ENCODE measurements at places on chromosomes 4 and X.

GRCh38 chr4:2354118-2354517 is 64.3 kb downstream of the ZFYVE28 start:
- DNase-seq, result no peak

DNA sequence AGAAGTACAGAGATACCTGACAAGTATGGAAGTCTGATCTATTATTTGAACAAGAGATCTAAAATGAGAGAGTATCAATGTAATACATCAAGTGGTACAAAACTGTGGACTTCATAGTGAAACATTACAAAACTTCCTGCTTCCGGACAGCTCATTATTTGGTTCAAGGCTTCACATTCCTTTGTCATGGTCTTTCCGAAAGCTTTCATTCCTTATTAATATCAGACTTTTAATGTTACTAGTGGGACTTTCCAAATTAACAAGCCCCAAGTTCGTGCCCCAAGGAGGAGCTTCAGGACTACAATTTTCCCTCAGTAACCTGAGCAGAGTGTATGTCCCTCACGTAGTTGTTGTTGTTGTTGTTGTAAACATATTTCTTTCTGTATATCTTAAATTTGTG is 1.2 kb downstream of the CHIC2 start:
- DNase-seq, result no peak

- no peak for DNase-seq
Observed at GRCh38 chr4:111334361-111334760, 711.5 kb upstream of the PITX2 start.

- no peak for DNase-seq
Observed at GRCh38 chrX:103823591-103823990, 8.5 kb downstream of the RAB9B start.

- no peak for DNase-seq
Observed at GRCh38 chr4:155907556-155907955, 4.1 kb downstream of the TDO2 start.

DNA sequence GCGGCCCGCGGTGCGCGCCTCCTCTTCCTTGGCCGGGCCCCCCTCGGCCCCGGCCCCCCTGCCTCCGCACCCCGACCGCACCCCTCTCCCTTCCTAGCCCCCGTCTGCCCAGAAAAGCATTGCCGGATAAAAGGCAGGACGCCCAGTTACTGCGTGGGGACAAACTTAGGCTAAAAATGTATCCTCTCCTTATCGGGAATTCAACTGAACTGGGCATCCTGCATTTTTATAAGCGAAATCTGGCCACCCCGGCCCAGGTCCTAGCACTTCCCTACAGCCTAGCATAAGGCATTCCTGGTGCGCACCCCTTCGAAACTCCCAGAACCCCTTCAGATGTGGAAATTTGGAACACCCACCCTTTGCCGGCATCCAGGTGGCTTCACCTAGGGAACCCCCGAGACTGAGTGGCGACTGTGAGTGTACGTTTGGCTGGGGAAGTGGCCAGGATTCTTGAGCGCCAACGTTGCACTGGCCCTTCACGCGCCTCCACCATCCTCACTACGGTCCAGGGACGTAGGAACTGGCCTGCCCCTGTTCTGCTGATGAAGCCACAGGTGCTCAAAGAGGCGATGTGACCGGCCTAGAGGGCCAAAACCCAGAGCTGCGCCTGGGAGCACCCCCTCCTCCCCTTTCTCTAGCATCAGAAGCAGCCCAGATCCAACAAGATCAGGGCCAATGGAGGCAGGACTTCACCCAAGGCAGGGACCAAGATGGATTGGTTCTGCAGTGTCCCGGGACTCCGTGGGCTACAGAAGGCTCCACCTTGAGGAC is 5.7 kb upstream of the RNF4 start:
- no peak for DNase-seq
